ENCODE measurements at places on chromosomes 4 and X.

GRCh38 chr4:162645381-162645780, 481.6 kb upstream of the FSTL5 start:
- DNase-seq: no peak

GRCh38 chrX:119042040-119042439, 30.8 kb upstream of the CT47C1 start:
- no peak for DNase-seq

- no peak for DNase-seq
Measured at GRCh38 chrX:124085063-124085462, 123.6 kb downstream of the STAG2 start.

GRCh38 chr4:168095776-168096406, 3.6 kb downstream of the ANXA10 start:
- DNase-seq: no peak

- no peak for DNase-seq
Measured at GRCh38 chrX:97030463-97030862, 146.8 kb downstream of the RPA4 start.
